Activated naive CD4-positive, alpha-beta T cell treated with anti-CD3 and anti-CD28 coated beads, Interleukin-2, amount 10 ng/mL, durations not matched to agents 7 days and 5 days (primary cell): ENCODE measurements at places on chromosomes 3 and 15.

- no peak for DNase-seq
Measured at GRCh38 chr15:101118615-101119014, 133.2 kb downstream of the CHSY1 start.

GRCh38 chr3:182794455-182795388 lies 1.4 kb downstream of the ATP11B start:
- no peak for DNase-seq

DNA sequence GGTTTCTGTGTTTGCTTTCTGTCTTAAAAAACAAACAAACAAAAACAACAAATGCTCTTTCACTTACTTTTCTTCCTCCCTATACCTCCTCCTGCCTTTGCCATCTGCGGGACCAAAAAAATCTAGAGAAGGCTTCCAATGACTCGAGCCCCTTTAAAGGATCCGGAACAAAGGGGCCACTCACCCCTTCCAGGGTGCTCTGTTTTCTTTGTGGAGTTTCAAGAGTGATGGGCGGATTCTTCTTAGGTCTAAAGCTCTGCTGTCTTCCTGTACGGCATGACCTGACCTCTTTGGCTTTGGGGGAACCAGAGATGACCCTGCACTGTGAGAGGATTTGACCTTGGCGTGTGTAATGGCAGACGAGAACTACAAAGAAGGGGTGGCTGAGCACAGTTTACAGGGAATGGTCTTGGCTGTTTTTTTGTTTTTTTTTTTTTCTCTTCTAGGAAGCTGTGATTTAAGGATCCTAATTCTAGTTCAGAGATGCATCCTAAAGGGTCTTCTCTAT lies 2.2 kb upstream of the MUC20 start:
- no peak for DNase-seq

DNA sequence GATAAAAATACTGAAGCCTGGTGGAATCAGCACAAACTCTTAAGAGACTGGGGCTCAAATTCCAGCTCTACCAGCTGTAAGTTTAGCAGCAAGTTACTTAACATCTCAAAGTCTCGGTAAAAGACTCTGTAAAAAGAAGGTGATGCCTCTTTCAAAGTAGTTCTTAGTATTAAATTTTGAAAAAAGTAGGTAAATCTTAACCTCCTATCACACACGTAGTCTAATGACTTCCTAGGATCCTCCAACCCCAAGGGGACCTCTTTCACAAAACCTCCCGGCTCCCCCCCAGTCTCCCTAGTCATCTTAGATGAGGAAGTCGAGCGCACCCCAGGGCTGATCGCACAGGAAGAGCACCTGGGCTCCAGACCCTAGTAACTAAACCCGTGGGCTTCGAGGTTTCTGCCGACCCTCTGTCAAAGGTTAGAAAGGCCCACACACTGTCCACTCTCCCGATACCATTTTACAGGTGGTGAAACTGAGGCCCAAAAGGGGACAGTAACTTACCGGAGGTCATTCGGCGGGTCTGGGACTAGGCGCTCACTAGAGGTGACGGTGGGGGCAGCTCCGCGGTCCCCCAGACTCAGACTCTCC lies 427 bp downstream of the MBD4 start:
- DNase-seq, result peak; percentile 67

DNA sequence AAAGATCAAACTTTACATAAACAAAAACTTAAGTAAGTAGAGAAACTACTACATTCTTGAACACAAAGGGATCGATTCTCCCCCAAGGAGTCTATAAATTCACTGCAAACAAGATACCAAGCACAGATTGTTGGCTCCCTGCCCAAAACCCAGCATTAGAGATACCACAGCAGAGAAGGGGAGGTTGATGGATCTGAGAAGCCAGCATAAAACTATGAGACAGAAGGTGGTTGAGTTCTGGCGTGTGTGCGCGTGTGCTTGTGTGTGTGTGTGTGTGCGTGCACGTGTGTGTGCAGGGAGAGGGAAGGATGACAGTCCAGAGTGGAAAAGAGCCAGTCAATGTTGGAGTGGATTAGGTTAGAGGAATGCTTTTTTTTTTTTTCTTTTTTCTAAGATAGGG lies 143.2 kb upstream of the PRR20G start:
- no peak for DNase-seq

GRCh38 chr3:44894485-44894884 lies 20.1 kb downstream of the TGM4 start:
- DNase-seq, result no peak

GRCh38 chr3:16461463-16462245 lies 51.8 kb downstream of the RFTN1 start:
- no peak for DNase-seq

- no peak for DNase-seq
Measured at GRCh38 chr3:143036557-143036956, 35.2 kb downstream of the U2SURP start.

GRCh38 chr15:70127770-70128413 lies 30.2 kb upstream of the TLE3 start:
- DNase-seq, result no peak

- DNase-seq, result no peak
Measured at GRCh38 chr15:67812241-67812644, 13.1 kb upstream of the SKOR1 start.

- no peak for DNase-seq
Measured at GRCh38 chr3:64102147-64102546, 78.9 kb upstream of the PSMD6 start.

GRCh38 chr15:88974392-88974791 lies 61.2 kb upstream of the MFGE8 start:
- DNase-seq, result no peak

GRCh38 chr3:119333773-119334509 lies 39.8 kb downstream of the ARHGAP31 start:
- DNase-seq, result no peak

DNA sequence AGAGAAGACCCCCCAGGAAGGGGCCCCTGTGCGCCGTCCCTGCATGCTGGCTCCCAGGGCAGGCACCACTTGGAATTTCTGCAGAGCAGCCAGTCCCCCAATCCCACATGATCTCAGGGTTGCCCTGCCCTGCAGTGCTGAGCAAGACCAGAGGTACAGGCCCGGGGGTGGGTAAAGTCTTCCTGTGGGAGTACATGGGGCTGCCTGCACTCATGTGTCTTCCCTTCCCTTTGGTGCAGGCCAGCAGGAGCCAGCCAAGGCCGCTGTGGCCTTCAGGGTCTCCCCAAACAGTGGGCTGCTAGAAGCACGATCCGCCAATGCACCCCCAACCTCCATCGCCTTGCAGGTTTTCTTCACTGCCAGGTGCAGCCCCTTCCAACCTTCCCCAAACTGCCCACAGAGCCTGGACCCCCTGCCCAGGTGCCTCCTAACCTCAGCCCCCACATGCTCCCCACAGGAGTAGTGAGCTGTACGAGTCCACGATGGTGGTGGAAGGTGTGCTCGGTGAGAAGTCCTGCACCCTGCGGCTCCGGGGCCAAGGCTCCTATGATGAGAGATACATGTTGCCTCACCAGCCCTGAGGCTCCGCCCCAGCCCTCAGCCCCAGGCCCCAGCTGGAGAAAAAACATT lies 15.0 kb downstream of the ACAA1 start:
- DNase-seq, result no peak

DNA sequence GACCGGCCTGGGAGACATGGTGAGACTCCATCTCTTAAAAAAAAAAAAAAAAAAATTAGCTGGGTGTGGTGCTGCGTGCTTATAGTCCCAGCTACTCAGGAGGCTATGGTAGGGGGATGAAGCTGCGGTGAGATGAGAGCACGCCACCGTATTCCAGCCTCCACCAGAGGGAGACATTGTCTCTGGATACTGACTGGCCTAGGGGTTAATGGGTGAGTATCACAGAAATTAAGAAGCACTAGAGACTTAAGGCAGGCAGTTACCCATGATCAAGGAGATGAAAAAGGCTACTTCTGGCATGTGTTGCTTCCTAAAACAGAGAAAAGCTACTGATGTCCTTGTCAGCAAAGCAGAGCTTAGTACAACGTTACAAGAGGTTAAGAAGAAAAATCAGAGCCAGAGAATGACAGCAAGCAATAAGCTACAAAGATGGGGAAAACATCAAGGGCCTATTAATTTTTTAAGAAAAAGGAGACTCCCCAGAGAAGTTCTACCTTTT lies 8.6 kb downstream of the TFRC start:
- peak; percentile 81 for DNase-seq

DNA sequence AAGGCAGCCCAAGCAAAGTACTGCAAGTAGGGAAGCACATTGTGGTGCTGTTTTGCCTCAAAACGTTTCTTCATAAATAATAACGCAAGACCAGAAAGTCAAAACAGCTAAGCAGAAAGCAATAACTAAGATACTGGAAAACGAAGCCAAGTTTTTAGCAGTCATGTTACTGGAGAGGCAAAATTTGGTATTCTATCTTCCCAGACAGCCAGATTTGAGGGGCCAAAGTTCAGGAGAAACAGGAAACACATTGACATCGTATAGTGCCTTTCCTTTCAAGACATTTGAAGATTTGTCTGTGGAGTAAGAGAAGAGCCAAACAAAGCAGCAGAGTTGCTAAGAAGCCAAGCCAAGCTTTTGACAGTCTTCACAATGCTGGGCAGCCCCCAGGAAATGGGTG lies 843.6 kb upstream of the NECTIN3 start:
- DNase-seq, result no peak

DNA sequence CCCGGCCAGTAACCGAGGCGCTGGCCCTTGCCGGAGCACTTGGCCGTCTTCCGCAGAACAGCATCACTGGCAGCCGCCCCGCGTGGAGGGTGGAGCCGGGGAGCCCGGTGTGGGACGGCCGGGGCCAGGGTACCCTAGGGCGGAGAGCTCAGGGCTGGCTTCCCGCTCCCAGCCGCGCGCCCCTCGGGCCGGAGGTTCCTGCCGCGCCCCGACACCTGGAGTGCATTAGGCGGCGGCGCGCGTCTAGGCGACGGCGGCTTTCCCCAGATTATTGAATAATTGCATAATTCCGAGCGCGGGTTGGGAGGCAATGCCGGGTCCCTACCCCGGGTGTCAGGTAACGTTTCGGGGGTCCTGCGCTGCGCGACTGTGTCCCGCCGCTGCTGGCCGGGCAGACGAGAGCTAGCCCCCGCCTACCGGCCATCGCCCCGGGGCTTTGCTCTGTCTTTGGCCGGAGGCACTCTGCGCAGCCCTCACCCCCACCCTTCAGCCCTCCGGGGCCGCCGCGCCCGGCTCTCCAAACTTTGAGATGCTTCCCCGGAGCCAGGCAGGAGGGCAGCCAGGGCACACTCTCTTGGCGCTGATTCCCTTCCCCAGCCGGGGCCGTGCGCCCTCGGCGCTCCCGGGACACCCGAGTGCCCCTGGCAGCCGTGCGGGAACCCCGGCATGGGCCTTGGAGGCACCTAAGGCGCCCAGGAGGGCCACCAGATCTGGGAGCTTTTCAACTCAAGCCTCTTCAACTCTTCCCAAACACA lies 749 bp downstream of the ITGA11 start:
- DNase-seq, result no peak

- DNase-seq, result no peak
Measured at GRCh38 chr3:99957151-99957796, 139.6 kb downstream of the CMSS1 start.

DNA sequence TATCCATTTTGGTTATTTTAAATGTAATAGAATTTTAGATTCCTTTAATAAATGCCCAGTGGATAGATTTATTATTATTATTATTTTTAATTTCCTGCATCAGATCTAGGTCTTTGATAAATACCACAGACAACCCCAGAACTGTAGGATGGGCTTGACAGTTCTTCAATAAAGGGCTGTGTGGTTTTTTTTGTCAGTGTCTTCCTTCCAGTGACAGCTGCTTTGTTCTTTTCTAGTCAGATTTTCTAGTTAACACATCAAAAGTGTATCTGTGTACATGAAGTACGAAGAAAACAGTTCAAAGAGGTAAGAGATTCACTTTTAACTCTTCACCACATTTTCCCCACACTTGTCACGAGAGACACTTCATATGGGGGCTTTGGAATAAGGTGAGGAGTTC lies 120.3 kb downstream of the SAMMSON start:
- DNase-seq, result no peak

GRCh38 chr3:25214034-25214433 lies 214.0 kb upstream of the RARB start:
- DNase-seq, result no peak

DNA sequence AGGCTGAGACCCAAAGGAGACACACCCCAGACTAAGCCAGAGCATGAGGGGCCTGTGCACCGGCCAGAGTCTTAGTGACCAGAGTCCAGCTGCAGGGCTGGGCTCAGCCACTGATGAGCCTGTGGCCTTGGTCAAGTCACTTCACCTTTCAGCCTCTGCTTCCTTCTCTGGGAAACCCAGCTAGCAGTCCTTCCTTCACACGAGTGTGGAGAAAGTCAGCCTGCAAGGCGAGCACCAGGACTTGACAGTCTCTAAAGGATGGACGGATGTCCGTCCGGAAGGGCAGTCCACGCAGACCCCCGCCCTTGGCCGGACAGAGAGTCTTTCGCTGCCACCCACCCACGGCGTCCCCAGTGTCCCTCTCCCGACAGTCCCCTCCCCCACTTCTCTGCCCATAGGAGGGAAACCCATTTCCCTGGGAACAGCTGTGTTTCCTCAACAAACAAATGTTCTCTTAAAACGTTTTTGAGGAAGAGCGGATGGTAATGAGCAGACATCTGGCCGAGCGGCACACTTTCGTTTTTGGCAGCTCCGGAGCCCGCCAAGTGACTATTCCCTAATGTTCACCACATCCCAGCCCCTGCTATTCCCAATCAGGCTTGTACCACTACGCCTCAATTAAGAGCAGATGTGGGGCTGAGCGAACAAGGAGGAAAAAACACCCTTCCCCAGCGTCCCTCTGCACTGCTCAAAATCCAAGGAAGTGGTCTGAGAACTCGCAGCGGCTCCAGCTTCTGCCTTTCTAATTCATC lies 129.1 kb upstream of the SMAD3 start:
- DNase-seq, result no peak

DNA sequence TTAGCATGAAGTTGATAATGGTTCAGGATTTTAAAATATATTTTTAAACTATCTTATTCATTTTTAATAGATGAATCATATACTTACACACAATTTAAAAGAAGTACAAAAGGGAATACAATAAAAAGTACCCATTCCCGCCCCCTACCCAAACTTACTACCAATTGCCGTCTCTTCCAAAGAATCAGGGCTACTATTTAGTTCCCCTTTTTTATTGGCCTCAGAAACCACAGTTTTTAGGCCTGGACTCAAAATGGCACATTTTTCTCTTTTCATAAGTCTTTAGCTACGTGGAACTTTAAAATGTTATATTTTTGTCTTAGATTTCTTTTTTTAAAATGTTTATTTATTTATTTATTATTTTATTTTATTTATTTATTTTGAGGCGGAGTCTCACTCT lies 18.0 kb downstream of the LRRK1 start:
- DNase-seq, result no peak

GRCh38 chr3:124431331-124431994 lies 298.8 kb upstream of the UMPS start:
- no peak for DNase-seq

- no peak for DNase-seq
Measured at GRCh38 chr3:27633224-27633545, 88.9 kb downstream of the EOMES start.
